ENCODE measurements at places on chromosomes 11 and 22. TPM values are rescaled to one million over a fixed set of nuclear protein-coding genes. Genes with fewer than 3 reads are reported as not detected.

SLC25A45 gene
- polyA plus RNA-seq = 10.3 TPM

CWF19L2 gene
- 5.3 TPM for polyA plus RNA-seq

GRCh38 chr22:46230262-46230901 is 19.7 kb downstream of the CDPF1 start:
- DNase-seq = peak; percentile 33

SCGB1C1 gene
- not detected for polyA plus RNA-seq

DNA sequence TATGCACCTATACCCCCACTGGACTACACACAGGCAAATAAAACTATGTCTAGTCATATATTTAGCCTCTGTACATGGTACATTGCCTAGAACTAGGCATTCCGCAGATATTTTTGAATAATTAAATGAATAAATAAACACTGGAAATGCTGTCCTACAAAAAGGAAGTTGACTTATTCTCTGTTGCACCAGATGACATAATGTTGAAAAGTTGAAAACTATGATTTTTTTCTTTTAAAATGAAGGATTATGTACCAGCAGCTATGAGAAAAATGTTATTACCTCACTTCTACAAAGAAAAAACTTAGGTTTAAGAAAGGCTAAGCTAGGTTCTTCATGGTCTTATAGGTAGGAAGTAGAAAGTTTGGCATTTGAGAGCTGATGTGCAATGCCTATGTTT is 856.6 kb downstream of the METTL15 start:
- DNase-seq = no peak

DNA sequence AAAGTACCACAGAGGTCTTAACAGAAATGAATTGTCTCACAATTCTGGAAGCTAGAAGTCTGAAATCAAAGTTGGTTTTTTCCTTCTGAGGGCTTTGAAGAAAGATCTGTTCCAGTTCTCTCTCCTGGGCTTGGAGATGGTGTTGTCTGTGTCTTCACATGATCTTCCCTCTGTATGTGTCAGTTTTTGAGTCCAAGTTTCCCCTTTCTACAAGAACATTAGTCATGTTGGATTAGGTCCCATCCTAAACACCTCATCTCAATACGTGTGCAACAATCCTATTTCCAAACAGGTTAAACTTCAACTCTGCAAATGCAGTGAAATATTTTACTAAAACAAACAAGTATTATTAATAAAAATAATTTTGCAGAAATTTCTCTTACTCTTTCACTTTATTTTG is 3.1 kb upstream of the PTS start:
- DNase-seq = no peak

GRCh38 chr11:134479206-134480135 is 67.4 kb upstream of the B3GAT1 start:
- no peak for DNase-seq

PISD gene
- polyA plus RNA-seq = 25.3 TPM

SCGB1D2 gene
- not detected for polyA plus RNA-seq

GRCh38 chr11:124394408-124394807 is 4.4 kb downstream of the OR8B3 start:
- no peak for DNase-seq

CATSPERZ gene
- not detected for polyA plus RNA-seq

- DNase-seq = no peak
Measured at GRCh38 chr11:33667819-33668467, 32.7 kb downstream of the C11orf91 start.

- no peak for DNase-seq
Measured at GRCh38 chr11:7670641-7671040, 2.7 kb downstream of the CYB5R2 start.
